Effector memory CD4-positive, alpha-beta T cell (primary cell): ENCODE measurements at places on chromosomes 3 and 15.
A peak's percentile ranks its signal among the peaks of the same experiment; 100 is the strongest.

DNA sequence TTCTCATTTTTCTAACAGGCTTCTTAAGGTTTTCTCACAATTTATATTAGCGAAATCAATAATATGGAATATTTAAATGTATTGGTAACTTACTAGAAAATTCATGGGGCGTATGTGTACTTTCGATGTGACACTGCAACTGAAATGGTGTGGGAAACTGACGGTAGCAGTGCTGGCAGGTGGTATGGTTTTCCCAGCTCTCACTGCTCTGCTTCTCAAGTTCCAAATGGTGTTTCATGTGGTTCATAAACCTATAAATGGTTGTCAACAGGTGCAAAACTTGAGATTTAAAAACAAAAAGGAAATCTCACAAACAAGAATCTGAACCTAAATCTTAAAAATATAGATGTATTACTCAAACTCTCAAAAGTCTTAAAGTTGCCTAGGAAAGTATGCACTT lies 54.7 kb downstream of the ZNF280D start:
- DNase-seq = no peak

DNA sequence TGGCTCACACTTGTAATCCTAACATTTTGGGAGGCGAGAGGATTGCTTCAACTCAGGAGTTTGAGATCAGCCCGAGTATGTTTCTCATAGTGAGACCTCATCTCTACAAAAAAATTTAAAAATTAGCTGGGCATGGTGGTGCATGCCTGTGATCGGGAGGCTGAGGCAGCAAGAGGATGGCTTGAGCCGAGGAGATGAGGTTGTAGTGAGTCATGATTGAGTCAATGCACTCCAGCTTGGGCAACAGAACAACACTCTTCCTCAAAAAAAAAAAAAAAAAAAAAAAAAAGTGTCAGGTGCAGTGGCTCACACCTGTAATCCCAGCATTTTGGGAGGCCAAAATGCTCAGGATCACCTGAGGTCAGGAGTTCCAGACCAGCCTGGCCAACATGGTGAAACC lies 2.4 kb downstream of the RPL39L start:
- DNase-seq = no peak

DNA sequence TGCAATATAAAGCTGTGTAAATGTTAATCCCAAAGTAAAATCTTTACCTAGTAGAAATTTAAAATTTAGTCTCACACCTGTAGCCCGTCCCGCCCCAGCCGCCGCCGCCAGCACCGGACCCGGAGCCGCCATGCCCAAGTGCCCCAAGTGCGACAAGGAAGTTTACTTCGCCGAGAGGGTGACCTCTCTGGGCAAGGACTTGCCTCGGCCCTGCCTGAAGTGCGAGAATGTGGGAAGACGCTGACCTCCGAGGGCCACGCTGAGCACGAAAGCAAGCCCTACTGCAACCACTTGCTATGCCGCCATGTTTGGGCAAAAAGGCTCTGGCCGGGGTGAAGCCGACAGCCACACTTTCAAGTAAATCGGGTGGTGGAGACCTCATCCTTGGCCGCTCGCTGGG lies 22.1 kb upstream of the TOP2B start:
- DNase-seq = no peak

DNA sequence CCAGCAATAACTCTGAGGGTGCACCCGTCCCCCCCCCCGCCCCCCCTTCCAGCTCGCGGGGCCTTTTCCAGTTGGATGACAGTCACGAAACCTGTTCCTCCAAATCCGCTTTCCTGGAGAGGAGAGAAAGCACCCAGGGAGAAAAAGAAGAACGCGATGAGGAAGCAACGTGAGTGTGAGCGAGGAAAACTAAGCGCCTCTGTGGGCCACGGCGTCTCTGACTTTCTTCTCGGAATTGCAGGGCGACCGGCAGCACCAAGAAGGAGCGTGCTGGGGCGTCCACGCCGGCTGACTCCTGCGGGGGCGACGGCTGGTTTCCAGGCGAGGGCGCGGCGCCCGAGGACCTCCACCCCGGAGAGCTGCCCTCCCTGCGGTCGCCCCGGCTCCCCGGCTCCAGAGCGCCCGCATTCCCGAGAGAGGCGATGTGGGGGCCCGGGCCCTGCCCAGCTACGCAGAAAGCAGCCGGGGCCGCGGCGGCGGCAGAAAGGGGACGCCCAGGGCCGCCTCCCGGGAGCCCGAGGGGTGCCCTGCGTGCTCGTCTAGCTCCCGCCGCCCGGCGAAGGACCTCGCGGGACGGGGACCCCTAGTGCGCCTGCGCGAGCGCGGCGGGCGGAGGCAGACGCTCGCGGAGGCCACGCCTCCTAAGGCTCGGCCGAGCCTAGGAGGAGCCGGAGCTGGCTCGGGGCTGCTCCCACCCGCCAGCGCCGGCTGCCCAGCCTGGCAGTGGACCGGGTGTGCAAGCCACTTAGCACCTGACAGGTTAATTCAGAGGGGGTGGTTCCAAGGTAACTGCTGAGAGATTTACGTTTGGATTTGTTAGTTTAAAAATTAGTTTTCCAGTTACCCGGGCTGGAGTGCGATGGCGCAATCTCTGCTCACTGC lies 15.3 kb upstream of the ADIPOQ start:
- DNase-seq = peak; percentile 75

GRCh38 chr15:66404122-66404521 lies 17.4 kb downstream of the MAP2K1 start:
- no peak for DNase-seq
